ENCODE measurements at places on chromosomes 6 and 20.

DNA sequence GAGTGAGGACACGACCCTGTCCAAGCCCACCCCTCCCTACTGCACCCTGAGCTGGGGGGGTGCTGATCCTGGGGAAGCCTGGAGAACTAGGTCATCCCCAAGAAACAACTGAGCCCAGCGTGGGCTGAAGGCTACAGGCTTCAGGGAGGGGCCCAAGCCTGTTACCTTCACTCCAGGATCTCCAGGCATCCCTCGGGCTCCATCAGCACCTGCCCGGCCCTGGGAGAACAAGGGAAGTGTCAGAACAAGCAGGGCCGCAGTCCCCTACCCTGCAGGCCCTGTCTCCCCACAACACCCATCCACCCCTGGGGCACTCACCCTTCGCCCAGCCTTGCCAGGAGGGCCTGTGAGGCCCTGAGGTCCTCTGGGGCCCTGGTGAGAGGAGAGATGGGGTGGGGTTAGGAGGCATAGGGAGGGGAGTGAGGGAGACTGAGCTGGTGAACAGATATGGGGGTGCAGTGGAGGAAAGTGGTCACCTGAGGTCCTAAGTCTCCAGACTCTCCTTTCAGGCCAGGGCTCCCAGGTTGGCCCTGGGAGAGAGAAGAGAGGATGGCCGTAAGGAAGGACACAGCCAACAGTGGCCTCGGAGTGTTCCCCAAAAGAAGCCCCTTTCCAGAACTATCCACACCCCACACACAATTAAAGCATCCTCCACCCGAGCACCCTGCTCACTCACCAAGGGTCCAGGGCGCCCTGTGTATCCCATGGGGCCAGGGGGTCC is 13.4 kb downstream of the COL11A2 start:
- no peak for DNase-seq

GRCh38 chr6:55937261-55937947 is 62.0 kb upstream of the BMP5 start:
- DNase-seq, result no peak

- DNase-seq, result no peak
Measured at GRCh38 chr6:152441902-152442301, 195.3 kb downstream of the SYNE1 start.

GRCh38 chr6:50843842-50844241 is 25.2 kb downstream of the TFAP2B start:
- no peak for DNase-seq

GRCh38 chr20:60345106-60345505 is 386.9 kb downstream of the CDH26 start:
- no peak for DNase-seq

DNA sequence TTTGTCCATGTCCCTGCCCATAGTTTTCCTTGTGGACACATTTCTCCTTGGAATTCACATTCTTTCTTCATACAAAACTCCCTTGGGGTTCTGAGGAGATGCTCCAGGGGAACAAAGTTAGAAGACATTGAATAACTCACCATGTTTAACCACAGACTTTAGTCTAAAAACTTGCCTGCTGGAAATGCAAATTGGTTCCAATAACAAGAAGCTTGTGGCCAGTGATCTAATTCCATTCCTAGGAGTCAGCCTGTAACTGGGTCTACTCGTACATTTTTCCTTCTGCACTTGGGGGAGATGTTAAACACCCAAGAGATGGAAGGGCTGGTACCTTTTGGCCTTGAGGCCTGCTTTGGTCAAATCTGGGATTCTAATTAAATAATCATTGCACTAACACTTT is 60.2 kb downstream of the SCML4 start:
- no peak for DNase-seq

DNA sequence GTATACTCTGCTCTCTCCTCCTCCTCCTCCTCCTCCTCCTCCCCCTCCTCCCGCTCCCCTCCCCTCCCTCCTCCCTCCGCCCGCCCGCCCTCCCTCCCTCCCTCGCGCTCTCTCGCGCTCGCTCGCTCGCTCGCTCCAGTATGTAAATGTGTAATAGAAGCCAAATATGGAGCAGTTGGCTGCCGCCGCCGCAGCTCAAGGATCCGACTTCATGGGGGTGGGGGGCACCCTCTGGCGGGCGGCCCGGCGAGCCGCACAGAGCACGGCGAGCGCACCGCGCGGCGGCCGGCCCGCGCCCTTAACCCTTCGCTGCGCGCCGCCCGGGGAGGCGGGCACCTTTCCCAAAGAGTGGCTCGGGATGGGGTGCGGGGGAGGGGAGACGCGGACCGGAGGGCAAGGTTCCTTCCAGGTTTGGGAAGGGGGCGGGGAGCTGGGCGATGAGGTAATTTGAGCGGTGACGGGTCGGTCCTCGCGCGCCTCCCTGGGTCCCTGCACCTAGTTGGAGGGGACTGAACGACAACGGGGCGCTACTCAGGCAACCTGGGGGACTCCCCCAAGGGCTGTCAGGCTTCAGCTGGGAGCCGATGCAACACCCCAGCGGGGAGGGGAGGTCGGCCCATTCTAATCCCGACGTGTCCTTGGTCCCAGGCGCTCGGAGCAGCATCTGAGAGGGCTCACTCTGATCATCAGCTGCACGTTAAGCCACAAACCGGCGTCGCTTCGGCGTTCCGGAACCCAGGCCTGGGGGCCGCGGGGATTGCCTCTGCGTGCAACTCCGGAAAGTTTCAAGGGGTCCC is 409 bp upstream of the ATXN1 start:
- DNase-seq, result peak; percentile 84

DNA sequence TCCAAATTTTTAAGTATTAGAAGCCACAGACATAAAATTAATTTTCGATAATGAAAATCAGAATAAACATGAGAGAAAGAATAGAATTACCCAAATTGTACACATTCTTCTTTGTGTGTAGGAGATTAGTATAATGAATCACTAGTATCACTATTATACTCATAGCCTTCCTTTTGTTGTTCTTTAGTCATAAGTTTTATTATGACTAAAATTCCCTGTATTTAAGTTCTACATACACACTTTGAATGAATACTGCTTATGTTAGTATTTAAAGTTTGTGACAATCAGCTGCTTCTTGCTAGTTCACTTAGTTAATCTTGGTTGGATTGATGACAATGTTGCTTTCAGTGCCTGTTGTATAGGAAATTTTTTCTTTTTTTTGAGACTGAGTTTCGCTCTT is 72.7 kb downstream of the CCDC170 start:
- no peak for DNase-seq

- no peak for DNase-seq
Measured at GRCh38 chr6:136696238-136696637, 96.0 kb downstream of the MAP3K5 start.

DNA sequence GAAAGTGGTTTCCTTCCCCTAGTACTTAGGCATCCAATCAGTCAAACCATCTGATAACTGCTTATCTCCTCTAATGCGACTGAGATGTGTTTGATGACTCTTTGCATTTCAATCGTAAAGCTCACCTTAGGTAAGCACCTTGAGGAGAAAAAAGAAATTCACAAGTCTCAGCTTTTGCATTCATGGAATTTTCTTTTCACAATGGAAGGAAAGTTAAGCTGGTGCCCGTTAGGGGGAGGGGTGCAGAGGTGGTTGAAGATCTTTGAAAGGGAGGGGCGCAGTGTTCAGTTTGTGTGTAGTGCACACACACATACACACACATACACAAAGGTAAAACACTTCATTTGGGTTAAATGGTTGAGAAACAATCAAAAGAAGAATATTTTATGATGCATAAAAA is 87.1 kb upstream of the SALL4 start:
- DNase-seq, result no peak

DNA sequence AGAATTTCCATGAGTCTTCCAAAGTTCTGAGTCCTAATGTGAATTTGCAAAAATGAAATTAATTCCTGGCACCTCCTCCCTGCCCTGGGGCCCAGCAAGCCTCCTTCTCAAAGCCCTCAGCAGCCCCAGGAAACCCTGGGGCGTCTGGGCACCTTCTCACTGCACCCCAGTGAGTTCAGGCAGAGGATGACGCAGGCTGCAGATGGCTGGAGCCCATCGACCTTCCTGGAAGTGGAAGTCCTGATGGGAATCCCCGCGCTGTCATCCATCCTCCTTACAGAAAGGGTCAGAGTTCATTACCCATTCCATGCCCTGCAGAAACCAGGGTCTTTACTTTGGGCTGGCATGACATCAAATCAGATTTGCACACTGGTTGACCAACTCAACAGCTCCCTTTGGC is 31.6 kb downstream of the DLL1 start:
- no peak for DNase-seq

- no peak for DNase-seq
Measured at GRCh38 chr6:81126150-81126549, 626.3 kb downstream of the TENT5A start.

DNA sequence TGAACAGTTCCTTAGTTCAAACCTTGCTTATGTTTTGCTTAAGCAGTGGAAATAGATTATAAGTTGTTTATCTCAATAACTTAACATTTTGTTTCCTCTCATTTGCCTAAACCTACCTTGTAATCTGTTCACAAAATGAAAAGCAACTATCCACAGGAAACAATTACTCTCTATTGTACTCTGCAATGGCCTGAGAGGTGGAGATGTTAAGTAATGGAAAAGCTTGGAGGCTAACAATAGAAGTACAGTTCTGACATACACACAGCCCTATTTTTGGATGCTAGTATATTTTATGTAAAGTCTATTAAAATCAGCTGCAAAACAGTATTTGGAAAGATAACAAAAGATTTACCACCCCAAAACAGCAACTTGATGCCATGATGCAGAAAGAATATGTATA is 82.1 kb downstream of the TINAG start:
- no peak for DNase-seq

DNA sequence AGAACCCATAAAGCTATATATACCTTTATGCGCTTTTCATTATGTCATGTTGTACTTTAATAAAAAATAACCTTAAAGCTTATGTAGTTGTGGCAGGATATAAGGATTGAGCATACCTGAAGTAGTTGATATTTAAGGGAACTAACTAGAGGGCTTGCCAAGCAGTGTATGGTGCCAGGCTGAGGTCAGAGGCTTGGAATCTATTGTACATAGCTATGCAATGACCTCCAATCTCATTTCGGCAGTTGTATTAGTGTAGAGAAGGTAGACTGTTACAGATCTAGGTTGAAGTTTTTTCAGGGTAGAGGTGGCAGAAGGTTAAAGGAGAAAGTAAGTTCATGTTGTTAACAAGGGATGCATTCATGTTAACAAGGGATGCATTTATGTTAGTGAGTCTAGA is 397.7 kb upstream of the HS3ST5 start:
- DNase-seq, result no peak

- DNase-seq, result no peak
Measured at GRCh38 chr6:158149641-158150040, 18.4 kb downstream of the SERAC1 start.

- DNase-seq, result peak; percentile 47
Measured at GRCh38 chr6:36984581-36985416, 1.2 kb downstream of the MTCH1 start.

DNA sequence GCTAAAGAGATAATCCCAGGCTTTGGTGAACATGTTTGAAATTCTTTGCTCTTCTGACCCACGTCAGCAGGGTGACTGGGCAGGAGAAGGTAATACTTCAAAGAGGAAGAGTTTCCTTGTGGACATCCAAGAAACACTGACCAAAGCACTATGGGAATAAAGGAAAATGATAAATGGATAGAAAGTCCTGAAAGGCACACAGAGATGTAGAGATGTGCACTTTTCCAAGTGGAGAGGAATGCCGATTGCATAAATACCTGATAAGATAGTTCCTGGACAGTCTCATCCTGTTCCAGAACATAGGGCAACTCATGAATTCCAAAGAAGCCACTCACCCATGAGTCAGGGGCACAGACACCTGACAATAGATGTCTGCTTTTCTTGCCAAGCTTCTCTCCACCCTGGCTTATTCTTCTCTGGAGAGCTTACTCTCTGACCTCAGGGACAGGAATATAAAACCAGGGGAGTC is 191.3 kb upstream of the FOXA2 start:
- no peak for DNase-seq

DNA sequence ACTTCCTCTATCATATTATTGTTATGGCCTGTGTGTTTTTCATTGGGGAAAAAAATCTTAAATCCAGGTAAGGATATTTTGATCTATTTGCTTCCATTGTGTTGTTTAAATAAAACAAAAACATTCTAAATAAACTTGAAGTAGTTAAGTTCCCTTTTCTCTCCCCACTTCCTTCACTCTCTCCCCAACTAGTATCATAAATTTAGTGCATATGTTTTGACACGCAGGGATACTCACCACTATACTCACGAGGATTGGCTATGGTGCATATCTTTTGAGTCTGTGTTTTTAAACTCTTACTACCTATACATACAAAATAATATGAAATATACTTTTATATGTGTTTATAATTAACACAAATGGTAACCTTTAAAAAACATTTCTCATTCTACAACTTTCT is 5.2 kb downstream of the TTLL9 start:
- no peak for DNase-seq

DNA sequence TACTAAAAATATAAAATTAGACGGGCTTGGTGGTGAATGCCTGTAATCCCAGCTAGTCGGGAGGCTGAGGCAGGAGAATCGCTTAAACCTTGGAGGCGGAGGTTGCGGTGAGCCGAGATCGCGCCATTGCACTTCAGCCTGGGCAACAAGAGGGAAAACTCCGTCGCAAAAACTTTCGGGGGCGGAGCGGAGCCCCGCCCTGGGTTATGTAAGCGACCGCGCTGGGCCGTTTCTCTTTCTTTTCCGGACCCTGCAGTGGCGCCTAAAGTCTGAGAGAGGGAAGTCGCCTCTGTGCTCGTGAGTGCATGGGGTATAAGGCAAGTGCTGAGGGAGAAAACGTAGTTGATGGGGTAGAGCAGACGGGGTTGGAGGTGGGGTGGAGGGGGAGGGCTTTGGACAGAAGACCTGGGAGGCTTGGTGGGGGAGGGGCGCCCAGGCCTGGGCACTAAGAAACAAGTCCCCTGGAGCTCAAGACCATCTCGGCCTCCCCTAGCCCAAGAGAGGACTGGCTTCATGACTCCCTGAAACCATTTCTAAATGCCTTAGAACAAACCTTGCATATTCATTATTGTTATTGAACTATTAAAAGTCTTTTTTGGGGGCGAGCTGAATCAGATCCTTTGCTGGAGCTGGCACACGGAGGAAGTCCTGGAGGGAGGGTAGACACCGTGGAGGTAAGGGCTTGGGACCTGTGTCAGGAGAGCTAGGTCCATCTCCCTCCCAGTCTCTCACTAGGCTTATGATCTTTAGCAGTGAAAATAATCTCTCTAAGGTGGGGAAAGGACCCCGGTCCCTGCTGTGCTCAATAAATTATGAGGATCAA is 2.7 kb upstream of the MICA start:
- peak; percentile 64 for DNase-seq

GRCh38 chr20:44087857-44088120 is 99.2 kb downstream of the JPH2 start:
- no peak for DNase-seq

- no peak for DNase-seq
Measured at GRCh38 chr6:99347804-99348203, 1.7 kb downstream of the FAXC start.

DNA sequence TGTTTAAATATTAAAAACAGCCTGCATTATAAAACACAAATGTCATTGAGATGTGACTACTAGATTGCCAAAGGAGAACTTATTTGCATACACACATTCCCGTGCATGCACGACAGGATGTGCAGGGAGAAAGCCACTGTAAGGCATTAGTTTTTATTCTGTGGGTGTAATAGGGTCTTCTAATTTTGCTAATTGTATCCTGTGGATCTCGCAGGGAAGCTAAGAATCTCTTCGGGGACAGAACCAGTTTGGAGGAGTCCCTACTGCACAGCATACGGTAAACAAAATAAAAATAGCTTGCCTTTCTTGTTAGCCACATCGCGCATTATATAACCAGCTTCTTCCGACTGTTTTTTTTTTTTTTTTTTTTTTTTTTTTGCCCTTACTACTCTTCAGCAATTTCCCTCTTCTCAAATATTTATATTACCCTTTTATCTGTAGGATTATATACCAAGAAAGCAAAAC is 2.0 kb downstream of the ATXN1 start:
- DNase-seq, result no peak

GRCh38 chr6:128417698-128418097 is 102.7 kb downstream of the PTPRK start:
- DNase-seq, result no peak
